ENCODE measurements at places on chromosomes 7 and 10.
A peak's percentile ranks its signal among the peaks of the same experiment; 100 is the strongest.

GRCh38 chr10:96250349-96250748 is 21.0 kb downstream of the BLNK start:
- no peak for DNase-seq

DNA sequence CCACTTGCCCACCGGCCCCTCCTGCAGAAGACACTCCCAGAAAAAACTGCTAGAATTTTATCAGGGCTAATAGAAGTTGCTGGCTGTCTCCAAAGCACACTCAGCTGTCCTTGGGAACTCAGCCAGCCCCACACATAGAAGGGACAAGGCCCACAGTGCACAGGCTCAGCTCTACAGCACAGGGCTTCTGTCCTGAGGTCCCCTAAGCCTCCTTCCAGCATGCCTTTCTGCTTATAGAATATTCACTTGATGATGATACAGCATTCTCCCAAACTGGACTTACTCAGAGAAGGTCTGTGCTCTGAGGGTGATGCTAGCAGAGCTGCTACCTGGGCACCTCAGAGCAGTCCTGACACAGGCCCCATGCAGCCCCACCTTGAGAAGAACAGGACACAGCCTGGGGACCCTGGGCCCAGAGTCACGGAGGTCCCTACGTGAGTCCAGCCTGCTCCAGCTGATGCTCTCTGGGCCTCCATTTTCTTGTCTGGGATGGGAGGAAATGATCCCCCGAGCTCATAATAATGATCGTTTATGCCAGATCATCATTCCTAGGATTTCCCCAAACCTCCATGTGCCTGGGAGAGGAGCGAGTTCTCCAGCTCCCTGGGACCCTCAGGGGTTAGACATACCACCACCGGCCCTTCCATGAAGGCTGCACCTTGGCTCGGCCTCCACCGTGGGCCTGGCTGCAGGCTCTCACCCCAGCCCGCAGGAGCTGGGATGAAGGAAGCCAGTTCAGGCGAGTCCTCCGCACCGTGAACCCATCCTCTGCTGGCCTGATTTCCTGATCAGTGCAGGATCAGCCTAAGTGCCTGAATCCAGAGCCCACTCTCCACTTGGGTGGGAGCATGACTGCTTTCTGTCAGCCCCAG is 145.6 kb downstream of the ZNF248 start:
- DNase-seq = no peak

DNA sequence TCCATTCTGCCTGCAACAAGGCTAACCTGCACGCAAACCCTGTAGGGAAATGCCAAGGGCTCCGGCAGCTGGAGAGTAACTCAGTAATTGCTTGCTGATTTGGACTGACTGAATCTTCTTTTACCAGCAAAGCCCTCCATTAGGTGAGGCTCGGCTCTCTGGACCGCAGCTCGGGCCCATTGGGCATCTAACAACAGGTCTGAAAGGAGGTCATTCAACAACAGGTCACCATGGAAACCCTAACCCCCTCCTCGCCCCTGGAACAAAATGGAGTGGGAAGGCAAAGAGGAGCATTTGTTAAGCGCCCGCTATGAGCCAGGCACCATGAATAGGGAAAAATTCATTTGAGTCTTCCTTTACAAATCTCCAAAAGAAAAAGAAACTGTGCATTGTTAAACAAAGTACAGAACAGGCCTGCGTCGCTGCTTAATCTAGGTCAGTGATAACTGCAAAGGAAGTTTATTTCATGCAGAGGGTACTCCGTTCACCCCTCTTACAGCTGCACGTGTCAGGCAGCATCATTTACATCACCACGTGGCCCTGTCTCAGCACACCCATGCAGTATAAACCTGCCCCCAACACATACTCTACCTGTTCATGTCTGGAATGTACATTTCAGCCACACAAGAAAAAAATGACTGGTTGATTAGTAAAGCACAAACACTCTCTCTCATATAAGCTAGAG is 248.8 kb upstream of the NEBL start:
- no peak for DNase-seq

DNA sequence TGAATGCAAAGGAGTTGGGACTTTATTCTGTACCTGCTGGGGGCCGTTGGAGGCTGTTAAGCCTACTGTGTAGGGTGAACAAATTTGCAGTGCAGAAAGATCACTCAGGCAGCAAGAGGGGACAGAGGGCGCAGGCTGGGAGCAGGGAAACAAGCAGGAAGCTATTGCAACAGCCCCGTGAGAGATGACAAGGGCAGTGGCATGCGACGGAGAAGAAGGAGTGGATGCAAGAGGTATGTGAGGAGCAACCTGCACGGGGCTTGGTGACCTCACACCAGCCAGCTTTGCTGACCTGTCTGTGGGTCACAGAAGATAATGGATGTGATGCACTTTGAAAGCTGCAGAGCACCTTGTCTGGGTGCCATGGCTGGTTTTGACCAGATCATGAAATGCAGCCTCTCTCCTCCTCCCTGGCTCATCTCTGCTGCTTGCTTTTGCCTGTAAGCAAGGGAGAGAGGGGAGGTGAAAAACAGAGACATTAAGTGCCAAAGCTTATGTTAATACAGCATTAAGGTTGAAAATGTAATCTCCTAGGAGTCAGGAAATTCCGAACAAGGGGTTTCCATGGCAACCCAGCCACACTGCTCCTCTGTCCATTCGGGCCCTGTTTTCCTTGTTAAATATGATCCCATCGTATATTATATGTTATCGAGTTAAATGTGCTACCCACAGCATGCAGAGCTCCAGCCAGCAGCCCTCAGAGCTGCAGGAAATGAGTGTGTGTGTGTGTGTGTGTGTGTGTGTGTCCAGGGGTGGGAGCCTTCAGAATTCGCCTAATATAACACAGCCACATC is 314.3 kb upstream of the ZMIZ1 start:
- DNase-seq = no peak

GRCh38 chr10:500876-501275 is 188.6 kb downstream of the DIP2C start:
- DNase-seq = peak; percentile 39

DNA sequence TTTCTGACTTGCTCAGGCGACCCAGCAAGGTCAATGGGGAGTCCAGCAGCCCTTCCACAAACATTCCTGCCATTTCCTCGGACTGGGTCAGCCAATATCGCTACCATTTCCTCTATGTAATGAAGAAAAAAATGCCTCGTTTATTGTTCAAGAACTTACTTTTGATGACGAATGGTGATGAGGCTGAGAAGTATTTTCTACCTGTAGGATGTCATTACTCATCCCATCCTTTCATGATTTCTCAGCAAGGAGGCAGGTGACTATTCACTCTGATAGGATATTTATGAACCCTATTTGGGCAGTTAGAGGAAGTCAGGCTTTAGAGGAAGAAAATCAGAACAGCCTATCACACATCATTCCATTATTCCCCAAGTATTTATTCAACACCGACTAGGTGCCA is 178.6 kb downstream of the FANK1 start:
- DNase-seq = no peak

DNA sequence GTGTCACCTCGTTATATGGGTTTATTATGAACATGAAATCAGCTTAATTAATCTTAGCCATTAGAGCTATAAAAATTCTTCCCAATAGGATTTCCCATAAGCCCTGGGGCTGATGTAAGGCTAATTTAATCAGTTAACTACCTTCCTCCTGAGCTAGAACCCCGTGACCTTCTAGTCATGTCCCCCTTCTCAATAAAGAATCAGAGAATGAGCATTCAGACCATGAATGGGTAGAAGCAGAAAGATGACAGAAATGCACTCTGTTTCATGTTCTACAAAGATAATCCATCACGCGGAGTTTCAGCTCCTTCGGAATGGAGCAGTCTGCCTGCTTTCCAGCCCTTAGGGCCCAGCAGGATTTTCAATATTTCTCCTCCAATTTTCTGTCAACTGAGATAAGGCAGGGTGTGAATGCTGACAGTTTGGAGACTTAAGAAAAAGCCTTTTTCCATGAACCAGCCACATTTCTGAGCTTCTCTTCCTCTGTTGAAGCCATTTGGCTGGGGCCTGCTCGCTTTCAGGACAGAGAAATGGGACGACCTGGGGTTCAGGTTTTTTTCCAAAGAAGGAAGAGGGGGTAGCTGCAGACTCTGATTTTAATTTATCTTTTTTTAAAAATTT is 211.0 kb downstream of the NEBL start:
- DNase-seq = no peak

GRCh38 chr7:42099066-42099465 is 137.9 kb downstream of the GLI3 start:
- no peak for DNase-seq

DNA sequence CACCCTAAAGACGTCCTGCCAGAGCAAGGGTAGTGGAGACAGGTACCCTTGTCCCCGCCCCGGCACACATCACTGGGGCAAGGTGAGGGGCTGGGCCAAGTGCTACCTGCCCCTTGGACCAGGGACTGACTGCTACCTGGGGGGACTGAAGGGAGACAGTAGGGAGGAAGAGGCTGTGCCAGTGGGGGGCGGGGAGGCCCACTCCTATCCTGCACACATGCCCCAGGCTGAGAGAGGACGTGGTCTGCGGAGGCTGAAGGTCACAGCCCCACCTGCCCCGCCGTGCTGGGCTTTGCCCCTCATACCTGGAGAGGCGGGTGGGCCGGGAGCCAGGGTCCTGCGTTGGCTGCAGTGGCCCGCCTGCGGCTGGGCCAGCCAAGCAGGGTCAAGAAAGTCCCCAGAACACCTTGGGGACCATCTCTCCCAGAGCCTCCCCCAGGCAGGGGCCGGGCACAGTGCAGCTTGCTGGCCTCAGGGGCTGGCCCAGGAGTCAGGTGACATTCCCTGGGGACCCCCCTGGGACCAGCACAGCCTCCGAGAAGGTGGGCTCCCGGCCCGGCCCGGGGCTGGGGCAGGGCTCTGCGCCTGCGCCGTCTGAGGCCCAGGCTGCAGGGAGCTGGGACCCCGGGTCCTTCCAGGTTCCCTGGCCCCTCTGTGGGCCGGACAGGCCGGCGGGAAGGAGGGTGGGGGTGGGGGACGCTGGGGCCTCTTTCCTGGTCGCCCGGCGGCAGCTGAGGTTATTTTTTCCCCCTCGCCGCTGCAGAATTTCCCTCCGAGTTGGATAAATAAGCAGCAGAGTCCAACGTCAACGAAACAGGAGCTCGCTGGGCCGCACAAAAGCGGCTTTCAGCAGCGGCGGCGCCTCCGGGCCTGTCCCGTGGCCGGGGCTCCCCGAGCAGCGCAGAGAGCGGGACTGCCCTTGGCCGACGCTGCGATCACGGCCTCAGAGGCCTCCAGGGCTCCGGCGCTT is 9.8 kb upstream of the FZD9 start:
- peak; percentile 62 for DNase-seq

DNA sequence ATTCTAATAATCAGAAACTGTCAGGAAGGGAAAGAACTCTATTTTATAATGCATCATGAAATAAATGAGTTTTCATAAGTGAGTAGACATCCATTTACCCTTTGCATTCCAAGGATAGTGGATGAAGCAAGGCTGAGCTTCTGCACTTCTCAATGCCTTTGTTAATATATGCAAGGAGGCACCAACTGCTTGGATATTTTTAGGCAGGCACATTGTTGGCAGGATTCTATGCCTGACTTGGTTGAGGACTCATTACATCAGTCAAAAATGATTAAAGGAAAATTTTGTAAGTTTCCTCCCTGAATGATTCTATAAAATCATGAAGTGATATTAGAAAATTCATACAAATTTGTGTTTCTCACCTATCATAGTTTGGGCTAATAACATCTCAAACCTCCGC is 612.2 kb upstream of the POM121L12 start:
- no peak for DNase-seq

DNA sequence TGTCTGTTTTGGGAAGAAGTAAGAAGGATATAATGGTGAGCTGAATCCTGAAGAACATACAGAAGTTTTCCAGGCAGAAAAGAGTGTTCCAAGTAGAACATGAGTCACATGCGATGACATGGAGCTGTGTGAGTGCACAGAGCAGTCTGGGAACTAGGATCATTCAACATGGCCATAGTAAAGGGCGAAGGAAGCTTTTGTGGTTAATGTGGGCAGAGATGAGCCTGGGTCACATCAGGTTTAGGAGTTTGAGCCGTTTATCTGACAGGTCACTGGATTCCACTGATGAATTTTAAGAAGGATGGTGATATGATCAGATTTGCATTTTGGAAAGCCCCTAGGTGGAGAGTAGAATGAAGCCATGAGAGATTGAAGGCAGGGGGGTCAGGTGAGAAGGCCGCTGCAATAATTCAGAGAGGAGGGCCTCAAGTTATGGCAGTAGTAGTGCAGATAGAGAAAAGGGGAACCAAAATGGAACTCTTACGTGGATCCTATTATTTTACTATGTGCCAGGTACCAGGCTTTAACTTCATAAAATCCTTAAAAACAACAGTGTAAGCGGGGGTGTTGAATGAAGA is 171.3 kb downstream of the RNLS start:
- DNase-seq = no peak

DNA sequence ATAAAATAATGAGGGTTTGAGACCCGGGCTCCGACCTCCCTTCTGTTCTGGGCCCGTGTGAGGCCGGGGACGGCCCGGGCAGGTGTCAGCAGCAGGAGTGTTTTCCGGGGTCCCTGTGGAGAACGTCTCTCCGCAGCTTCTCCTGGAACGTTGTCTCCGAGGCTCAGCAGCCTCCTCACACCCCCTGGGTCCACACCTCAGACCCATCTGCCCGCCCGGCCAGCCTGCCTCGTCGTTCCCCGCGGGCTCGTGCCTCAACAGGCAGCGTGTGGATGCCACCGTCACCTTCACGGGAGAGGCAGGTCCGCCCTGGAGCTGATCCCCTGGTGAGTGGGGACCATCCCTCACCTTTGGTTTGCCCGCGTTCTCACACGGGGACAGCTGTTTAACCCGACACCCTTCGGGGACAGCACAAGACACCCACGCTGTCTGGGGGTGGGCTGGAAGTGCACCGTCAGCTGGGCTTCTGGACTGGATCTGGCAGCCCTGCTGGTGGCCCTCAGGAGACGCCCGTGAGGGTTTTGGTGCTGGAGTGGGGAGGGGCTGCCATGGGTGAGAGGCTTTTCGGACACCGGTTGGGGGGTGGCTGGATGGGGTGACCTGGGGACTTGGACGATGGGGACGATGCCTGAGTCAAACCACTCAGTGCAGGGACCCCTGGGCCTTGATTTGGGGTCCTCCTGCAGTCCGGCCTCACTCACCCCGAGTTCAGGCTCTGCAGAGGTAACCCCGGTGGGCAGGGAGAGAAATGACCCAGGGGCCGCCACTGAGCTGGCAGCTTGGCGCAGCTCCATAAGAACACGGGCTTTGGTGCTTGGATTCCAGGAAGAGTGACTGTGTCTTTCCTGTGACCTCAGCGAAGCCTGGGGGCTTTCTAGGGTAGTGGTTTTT is 131.7 kb downstream of the DNAJB6 start:
- DNase-seq = no peak

- DNase-seq = no peak
Measured at GRCh38 chr10:102791754-102792395, 45.3 kb downstream of the CYP17A1 start.

- no peak for DNase-seq
Measured at GRCh38 chr7:118059209-118059608, 124.8 kb upstream of the LSM8 start.

GRCh38 chr7:37208528-37208927 is 240.1 kb downstream of the ELMO1 start:
- DNase-seq = peak; percentile 57

GRCh38 chr10:6877722-6878392 is 297.8 kb upstream of the PRKCQ start:
- DNase-seq = no peak

GRCh38 chr10:14926061-14926470 is 27.8 kb downstream of the DCLRE1C start:
- no peak for DNase-seq
